GM18507 (cell line): ENCODE measurements at places on chromosomes 13 and 19.
A peak's percentile ranks its signal among the peaks of the same experiment; 100 is the strongest.

DNA sequence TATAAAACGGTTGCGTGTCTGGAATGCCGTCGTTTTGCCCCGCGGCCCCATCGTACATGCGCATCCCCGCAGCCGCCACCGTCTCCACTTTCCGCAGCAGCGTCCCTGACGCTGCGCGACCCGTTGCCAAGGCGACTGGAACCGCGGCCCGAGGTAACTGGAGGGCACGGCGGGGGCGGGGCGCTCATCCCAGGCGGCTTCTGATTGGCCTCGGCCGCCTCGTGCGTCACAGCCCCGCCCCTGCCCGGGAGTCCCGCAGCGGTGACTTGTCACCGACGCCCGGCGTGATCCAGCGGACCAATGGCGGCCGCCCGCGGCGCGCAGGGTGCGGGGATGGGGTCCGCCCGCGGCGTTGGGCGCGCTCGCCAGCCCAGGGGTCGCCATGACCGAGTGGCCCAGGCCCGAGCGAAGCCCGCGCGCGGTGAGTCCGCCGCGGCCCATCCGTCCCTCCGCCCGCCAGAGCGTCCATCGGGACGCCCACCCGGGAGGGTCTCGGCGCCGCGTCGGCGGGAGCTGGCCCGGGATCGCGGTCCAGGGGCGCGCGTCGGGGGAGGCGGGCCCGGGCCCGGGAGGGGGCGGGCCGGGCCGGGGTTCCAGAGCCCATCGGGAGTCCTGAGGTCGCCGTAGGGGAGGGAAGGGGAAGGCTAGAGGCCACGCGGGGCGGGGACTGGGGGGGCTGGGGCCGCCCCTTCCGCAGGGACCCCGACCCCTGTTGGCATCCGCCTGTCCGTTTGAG, at the start of gene ZSCAN1:
ZSCAN1 (plus strand) TSS at position 285 of the 736 bp plus-strand sequence. CDS start 3,812 bp downstream, outside the sequence.
- no peak for DNase-seq

DNA sequence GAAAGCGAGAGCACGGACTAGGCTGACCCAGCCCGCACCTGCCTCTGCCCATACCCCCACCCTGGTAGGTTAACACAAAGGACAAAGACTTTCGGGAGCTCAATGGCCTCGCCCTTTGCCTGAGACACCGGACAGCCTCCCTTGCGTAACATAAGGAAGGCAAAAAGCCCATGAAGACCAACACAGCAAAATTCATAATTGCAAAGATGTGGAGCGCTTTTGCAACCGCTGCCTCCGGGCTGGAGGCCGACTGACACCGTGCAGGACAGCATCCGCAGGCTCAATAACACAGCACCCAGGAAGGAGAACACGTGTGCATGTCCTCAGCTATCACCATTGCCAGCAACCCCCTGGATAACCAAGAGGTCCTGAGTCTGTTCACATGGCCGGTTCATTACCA, 15.4 kb downstream of the LILRA1 start:
- no peak for DNase-seq

- peak; percentile 44 for DNase-seq
These were observed 35.6 kb upstream of the SPATA13 start for GRCh38 chr13:24124789-24125476.

DNA sequence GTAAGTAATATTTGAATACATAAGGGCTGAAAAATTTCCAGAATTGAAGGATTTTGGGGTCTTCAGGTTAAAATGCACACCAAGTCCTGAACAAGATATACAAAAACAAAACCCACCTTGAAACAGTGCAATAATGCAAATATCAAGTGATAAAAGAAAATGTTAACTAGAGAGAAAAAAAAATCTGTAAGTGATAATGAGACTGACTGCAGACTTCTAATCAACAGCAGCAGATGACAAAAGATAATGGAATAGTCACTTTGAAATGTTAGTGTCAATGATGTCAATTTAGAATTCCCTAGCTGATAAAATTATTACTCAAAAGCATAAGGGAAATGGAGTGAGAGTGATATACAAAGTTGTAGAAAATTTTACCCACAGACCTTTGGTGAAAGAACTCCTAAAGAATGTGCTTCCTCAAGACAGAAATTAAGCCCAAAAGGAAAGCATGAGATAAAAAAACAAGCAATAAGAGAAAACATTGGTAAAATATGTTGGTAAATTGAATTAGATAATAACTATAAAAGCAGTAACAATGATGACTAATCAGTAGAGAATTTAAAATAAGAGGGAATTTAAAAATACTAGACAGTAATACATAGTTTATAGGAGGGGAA, 12.4 kb upstream of the DGKH start:
- DNase-seq = no peak

DNA sequence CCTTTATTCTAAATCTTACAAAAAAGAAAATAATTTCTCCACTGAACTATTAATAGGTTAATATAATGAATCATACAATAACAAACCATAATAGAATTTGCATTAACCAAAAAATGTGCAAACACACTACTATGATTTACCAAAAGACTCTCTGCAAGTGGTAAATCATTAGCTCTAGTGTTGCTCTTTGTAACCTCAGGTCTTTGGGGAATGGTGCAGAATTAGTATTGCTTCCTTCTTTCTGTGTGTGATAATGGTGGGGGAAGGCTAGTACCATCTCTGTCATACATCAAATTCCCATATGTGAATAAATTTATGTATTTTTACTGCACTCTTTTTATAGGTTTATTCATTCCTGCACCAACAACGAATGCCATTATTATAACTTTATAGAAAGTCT, 105.1 kb downstream of the COG6 start:
- peak; percentile 7 for DNase-seq

DNA sequence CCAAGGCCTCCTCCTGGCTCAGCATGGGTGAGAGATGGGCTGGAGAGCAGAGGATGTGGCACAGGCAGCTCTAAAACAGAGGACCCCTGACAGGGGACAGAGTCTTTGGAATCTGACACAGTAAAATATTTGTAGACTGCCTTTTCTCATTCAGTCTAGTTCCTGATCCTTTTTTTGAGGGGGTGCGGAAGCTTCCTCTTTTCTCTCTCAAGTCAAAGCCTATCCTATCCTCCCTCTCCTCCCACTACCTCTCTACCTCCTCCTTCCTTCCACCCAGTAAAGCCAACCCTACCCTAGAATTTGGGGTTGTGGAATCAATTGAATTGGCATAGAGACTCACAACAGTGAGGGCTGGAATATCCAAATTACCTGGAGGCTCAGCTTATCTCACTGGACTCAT, 82.0 kb downstream of the TEX26 start:
- DNase-seq = no peak

GRCh38 chr13:51440381-51440780, 12.5 kb downstream of the INTS6 start:
- no peak for DNase-seq

DNA sequence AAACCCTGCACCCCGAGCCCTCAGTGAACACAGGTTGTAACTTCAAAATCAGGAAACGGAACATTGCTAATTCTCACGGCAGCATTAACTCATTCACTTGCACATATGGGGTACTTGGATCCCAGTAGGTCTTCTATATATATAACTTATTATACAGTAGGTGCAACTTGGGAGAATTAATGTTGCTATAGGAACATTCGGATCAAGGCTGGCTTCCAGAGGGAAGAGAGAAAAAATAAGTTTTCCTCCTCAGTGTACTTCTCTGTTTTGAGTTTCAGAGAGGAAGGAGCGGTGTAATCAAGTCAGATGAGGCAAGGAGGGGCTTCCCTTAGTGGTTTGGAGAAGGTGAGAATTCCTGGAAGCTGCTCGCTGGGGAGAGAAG, 90.9 kb upstream of the ZNF507 start:
- no peak for DNase-seq

DNA sequence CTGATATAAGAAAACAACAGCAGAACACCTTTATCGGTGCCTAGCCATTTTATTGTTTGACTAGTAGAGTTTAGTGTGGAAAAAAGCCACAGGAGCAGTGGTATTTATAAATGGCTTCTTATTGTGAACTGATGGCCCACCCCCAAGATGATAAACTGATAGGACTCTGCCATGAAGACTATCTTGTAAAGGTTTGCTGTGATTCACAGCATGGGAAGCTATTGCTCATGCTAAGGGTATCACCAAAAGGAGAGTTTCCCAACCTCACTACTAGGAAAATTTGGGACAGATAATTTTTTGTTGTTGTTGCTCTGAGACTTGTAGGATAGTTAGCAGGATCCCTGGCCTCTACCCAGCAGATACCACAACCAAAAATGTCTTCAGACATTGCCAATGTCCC, 12.0 kb upstream of the SLC7A1 start:
- no peak for DNase-seq

- no peak for DNase-seq
These were observed 473.5 kb downstream of the GPC6 start for GRCh38 chr13:93700115-93700514.

GRCh38 chr19:28027116-28027515, 1185.8 kb downstream of the UQCRFS1 start:
- DNase-seq = no peak

DNA sequence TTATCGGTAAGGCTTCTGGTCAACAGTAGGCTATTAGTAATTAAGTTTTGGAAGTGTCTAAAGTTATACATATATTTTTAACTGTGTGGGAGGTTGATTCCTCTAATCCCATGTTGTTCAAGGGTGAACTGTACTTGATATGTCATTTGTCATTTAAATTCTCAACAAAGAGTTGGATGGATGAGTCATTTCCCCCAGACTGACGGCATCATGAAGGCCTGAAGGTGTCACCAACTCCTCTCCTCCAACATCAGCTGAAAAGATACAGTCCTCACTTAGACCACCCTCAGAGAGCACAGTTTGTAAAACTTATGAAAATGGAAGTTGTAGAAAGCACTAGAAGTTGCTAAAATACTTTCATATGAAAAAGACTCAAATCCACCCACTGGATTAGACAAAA, 48.8 kb downstream of the DCLK1 start:
- DNase-seq = no peak

GRCh38 chr19:39380521-39381502, 10.1 kb downstream of the PAF1 start:
- DNase-seq = no peak
